MG63 (cell line): ENCODE measurements at places on chromosomes 3 and 15.

DNA sequence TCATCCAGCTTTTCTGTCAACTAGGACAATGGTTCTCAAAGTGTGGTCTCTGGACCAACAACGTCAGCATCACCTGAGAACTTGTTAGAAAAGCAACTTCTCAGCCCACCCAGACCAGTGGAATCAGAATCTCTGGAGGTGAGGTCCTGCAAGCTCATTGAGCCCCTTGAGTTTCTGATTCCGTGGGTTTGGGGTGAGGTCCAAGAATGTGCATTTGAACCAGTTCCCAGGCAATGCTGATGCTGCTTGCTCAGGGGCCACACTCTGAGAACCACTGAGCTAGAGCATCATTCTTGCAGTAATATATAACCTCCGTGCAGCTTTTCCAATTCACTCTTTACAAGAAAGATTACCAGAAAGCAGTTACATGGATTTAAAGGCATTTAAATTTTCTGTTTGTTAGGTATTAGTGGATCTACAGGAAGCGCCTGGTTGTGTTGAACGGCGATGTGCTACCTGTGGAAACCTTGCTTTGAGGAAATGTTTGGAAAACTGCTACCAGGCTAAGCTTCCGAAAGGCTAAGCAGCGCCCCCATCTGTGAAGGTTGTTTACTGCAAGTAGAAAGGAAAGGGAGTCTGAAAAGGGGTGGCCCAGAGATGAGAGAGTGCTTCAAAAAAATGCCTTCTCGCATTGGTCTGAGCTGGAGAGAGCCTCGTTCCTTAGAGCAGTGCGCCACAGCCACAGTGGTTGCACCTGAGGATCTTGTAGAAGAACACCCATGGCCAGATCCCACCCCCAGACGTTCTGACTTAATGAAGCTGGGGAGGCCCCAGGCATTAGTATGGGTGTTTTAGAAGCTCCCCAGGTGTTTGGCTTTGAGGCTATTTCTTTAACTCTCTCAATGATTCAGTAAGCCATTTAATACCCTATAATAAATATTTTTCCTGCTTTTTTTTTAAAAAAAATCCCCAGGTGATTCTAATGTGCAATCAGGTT, 50.0 kb downstream of the RLBP1 start:
- peak; percentile 29 for DNase-seq

DNA sequence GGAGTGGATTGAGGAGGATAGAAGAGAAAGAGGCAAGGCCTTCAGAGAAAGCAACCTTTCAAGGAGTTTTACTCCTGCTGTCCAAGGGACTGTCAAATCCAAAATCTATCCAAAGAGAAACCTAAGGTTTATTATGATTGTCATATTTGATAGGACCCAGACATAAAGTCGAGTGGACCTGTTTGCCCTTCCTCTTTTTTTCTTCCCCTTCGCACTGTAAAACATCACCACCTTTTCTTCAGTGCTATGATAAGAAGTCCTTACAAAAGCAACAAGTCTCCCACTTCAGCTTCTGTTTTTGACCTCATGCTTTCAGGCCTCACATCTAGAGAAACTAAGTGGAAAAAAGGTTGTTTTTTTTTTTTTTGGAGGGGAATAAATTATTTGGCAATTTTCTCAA, 73.0 kb downstream of the TRPC1 start:
- DNase-seq: no peak

DNA sequence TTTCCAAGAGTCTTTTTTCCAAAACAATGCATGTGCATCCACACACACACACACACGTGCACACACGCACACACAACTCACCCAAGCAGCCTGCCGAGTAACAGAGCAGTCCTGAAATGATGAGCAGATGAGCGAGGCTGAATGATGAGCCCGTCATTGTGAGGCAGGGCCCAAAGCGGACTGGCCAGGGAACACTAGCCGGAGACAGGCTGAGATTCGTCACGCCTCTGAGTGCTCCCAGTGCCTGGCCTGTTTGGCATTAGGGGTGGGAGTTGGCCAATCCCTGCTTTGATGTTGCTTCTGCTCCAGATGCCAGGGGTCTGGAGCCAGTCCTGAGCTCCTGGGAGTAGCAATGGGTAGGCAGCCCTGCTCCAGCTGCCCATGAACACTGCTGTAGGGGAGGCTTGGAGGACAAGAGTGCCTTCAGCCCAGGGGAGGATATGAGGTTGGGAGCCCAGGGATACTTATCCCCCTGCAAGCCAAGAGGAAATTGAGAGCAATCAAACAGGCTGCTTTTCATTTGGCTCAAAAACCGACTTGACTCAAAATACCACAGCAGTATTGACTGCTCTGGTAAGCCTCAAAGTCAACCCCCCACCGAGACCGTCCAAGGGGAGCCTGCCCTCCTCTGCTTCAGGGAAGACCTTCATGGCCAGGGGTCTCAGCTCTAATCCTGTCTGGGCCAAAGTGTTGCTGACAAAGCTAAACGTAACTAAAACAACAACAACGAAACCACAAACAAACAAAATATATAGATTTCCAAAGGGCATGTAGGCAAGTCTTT, 22.9 kb downstream of the COLQ start:
- DNase-seq: peak; percentile 29

DNA sequence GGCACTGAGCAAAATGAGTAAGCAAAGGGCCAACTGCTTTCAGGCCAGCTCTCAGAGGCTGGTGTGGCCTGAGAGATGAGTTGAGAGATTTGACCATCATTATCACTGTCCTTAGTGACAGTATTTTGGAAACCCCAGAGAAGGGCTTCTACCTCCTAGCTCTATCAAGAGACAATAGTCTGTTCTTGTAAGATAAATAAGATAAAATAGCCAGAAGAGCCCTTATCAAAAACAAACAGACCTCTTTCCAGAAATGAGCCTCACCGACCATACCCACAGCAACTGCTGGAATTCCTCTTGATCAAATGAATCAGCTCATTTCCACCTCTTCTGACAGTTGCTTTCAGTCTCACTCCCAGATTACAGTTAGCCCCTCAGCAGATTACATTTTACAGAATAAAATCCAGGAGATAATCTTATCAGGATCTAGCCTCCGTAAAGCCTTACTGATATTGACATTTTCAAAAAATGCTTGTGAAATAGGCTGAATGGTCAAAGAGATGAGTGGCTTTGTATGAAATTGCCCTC, 4.5 kb downstream of the HDC start:
- DNase-seq: no peak

GRCh38 chr3:185717627-185718402, 107.0 kb downstream of the IGF2BP2 start:
- DNase-seq: no peak

GRCh38 chr15:48842501-48842900, 31.6 kb upstream of the CEP152 start:
- DNase-seq: no peak
